ENCODE measurements at places on chromosomes 6 and 20.

DNA sequence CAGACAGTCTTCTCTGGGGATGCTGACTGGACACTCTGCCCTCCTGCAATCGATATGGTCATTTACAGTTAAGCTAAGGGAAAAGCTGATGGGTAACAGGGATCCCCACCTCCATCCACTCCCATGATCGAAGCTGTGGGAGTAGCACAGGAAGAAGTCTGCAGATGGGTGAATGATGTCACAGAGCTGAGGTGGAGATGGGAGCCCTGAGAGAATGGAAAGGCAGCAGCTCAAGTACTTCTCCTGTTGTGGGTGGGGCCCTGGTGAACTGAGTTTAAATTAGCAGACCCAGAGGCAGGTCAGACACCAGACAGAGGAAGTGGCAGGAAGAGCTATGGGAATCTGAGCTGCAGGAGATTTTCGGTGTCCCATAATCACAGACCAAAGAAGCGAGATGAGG, 29.0 kb downstream of the HDGFL1 start:
- no peak for DNase-seq

GRCh38 chr6:113679051-113679450, 178.1 kb upstream of the MARCKS start:
- DNase-seq = no peak

DNA sequence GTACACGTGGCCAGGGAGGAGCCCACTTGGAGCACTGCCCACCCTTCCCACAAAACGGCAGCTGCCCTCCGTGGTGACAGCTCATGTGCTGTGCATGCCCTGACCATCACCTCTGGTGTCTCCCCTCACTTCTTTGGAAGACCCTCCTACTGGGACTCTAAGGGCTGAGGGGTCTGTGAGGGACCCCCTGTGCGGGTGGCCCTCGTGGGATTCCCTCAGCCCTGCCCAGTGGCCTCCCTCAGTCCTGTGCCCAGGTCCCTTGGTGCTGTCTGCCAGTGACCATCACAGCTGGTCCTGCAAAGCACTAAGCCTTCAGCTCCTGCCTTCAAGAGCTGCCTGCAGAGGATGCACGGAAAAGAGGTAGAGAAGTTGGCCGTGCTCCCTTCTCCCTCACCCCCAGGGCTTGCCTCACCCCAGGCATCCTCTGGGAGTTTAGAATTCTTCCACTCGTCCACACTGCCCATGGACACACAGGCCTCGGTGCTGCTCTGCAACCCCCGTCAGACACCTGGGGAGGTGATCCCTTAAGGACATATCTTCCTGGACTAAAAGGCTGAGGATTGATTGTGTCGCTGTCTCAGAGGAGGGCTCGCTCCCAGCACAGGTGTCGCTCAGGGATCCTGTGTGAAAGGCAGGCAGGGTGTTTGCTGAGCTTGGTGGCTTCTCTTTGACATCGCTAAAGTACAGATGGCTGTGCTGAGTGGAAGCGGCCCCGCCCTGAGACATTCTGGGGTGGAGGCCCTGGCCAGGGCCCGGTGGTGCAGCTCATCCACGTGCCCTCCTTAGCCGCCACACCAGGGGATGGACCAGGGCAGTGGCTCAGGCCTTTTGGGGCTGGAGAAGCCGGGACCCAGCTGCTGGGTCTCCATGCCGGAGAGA, 119.5 kb upstream of the FRMD1 start:
- DNase-seq = no peak

DNA sequence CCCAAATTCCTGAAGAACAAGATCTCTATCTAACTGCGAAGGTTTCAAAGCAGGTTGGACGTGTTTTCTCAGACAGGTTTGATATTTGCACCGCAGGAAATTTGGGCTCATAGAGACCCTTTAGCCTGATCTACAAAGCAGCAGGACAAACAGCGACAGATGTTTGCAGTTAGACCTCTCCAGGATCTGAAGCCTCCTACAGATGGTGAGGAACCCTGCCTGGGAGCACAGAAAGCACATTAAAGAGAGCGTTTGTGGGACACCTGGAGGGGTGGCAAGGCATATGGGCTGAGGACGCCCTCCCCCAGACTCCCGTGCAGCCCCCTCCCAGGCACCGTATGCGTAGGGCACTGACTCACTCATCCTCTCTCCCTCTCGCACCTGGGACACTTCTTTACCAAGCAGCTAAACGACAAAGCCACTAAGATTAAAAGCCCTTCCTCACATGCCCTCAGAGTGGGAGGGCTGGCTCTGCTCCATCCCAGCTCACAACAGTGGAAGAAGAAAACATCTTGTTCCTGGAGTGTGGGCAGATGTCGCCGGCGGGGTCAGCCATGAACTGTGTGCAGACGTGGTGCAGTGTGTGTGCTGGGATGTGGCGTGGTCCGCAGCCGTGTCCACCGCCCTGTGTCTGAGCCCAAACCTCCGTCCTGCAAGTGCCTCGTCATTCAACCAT, 249.7 kb upstream of the AFDN start:
- DNase-seq = no peak

DNA sequence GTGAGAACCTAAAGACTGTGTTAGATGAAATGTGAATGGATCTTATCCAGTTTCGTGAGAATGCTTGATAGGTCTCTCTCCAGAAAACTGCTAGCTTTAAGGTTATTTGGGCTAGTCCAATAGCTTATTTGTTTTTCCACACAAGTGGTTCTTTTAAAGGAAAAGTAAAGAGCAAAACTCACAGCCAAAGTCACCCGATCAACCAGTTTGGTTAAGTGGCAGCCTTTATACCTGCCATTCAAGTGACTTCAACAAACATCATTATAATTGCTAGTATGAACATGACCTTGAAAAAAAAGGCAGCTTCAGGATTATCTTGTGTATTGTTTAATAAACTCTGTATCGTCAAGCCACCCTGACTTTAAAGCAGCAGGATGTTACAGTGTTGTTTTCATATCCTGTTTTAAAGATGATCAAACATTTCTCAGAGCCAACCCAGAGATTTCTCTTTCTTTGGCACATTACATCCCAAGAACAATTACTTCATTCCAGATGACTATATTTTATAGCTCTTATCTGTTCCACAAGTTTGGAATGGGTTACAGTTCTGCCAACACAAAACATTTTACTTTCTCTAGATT, 253.4 kb downstream of the EPHA7 start:
- DNase-seq = no peak

- DNase-seq = no peak
Measured at GRCh38 chr6:144712541-144712940, 427.4 kb downstream of the UTRN start.
